ENCODE measurements at places on chromosomes 11 and 22.

- DNase-seq = no peak
Observed at GRCh38 chr22:35311551-35311999, 11.9 kb downstream of the TOM1 start.

GRCh38 chr11:71562120-71562519, 3.2 kb upstream of the KRTAP5-10 start:
- DNase-seq = no peak

DNA sequence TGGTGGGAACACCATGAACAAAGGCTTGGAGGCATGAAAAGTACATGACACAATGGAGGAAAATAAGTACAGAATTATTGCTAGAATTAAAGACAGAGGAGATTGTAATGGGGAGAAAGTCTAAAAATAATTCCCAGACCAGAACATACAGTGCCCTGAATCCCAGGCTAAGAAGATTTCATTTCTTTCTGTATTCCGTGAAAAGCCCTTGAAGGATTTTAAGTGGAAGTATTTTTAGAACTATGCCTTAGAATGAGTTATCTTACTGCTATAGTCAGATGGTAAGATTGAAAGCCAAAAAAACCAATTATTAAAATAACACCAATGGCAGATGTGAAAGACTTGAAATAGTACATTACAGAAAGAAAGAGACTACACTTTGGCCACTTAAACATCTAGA, 36.1 kb upstream of the SLC5A12 start:
- DNase-seq = no peak

DNA sequence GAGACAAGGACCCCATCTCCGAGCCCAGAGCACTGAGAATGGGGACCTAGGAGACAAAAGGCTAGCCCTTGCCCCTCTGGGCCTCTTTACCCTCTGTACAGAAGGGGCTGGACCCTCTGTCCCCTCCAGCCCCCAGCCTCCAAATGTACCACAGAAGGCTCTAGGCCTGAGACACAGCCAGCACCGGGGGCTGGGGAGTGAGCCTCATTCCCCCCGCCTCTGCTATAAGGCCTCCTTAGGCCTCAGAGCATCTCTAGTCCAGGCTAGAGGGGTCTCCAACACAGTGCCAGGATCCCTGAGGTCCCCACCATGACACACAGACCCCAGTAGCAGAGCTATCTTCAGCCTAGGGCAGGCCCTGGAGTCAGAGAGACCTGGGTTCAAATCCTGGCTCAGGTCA, 4.8 kb downstream of the SMTN start:
- DNase-seq = no peak

DNA sequence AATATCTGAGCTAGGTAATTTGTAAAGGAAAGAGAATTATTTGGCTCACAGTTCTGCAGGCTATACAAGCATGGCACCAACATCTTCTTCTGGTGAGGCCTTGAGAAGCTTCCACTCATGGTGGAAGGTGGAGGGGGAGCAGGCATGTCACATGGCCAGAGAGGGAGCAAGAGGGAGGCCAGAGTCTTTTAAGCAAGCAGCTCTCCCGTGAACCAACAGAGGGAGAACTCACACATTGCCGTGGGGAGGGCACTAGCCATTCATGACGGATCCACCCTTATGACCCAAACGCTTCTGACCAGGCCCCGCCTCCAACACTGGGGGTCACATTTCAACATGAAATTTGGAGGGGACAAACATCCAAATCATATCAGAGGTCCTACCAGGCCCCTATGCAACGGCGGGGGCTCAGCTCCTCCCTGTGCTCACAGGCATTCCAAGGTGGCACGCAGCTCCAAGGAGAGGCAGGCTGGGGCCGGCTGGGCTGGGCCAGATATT, 4.6 kb downstream of the C11orf96 start:
- DNase-seq = no peak

GRCh38 chr22:28927630-28928029, 44.3 kb downstream of the ZNRF3 start:
- no peak for DNase-seq

- no peak for DNase-seq
Observed at GRCh38 chr11:131299598-131300438, 70.6 kb upstream of the NTM start.

GRCh38 chr11:61601512-61601911, 20.6 kb upstream of the SYT7 start:
- no peak for DNase-seq

DNA sequence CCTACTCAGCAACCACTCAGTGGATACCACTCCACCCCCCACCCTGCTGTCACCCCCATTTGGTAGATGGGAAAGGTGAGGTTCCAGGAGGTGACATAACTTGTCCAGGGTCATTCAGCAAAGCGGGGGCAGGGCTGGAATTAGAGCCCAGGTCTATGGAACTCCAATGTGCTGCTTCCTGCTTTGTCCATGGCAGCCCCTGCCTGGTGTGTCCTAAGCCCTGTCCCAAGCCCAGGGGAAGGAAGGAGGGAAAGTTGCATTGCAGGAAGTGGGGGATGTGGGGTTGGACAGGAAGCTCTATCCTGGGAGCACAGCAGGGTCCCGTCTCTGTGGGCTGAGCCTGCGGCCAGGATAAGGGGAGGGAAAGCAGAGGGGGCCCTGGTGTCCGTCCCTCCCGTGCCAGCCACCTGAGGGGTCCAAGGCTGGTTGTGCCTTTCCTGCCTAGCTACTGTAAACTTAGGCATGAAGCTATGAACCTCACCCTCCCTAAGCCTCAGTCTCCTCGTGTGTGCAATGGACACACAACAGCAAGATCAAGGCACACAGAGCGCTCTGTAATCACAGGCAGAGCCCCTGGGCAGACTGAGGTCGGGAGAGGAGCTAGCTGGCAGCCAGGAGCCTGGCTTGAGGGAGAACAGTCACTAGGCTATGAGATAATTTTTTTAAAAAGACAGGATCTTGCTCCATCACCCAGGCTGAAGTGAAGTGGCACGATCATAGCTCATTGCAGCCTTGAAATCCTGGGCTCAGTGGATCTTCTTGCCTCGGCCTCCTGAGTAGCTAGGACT, 12.9 kb downstream of the GAL3ST1 start:
- no peak for DNase-seq

GRCh38 chr11:110059706-110060463, 33.3 kb upstream of the ZC3H12C start:
- no peak for DNase-seq

GRCh38 chr11:111107501-111107900, 138.0 kb upstream of the POU2AF2 start:
- DNase-seq = no peak

DNA sequence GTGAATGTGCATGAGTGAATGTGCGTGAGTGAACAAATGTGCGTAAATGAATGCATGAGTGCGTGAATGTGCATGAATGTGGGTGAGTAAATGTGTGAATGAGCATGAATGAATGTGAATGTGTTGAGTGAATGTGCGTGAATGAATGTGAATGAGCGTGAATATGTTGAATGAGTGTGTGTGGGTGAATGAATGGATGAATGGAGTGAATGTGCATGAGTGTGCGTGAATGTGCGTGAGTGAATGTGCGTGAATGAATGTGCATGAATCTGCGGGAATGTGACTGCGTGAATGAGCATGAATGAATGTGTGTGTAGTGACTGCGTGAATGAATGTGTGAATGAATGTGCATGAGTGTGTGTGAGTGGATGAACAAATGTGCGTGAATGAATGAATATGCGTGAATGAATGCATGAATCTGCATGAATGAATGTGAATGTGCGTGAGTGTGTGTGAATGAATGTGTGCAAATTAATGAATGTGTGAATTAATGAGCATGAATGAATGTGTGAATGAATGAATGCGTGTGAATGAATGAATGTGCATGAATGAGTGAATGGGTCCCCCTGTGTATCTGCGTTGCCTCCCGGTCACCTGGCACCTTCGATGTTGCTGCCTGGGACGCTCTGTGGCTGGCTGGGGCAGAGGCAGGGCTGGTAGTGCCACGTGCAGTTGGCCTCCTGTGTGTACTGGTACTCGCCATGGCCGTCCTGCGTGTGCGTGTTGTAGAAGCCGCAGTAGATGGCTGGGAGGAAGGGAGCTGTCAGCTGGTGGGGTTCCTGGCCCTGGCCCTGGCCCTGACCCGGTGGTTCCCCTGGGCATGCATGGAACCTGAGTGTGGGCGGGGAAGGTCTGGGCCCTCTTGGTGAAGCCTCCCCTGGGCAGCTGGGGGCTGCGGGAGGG, 13.4 kb downstream of the MUC6 start:
- DNase-seq = no peak

- no peak for DNase-seq
Observed at GRCh38 chr11:66951927-66952337, 6.3 kb downstream of the PC start.

- no peak for DNase-seq
Observed at GRCh38 chr11:18780329-18780728, 11.3 kb downstream of the PTPN5 start.

DNA sequence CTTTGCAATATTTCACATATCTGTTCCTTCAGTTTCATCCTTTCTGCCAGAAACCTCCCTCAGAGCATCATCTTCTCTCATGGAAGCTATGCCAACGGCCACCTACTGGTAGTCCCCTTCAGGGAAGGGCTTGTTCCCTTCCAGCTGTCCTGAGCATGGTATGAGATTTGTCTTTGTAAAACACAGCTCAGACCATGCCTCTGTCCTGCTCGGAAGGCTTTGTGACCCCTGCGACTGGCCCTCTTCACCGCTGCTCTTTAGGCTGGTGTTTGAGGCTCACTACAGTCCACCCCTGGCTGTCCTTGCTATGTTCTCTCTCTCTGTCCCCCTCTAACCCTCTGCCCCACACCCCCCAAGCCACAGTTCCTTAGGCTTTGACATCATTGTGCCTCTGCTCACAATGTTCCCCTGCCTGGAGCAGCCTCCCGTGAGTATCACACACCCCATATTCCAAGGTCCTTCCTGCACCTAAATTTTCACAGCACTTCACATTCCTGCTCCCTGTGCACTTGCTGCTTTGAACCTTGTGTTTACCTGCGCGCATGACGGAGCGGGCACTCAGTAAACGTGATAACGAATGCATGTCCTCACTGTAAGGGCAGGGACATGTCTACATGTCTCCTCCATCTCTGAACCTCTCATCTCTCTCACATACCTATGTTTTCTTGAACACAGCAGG, 24.0 kb upstream of the ACER3 start:
- no peak for DNase-seq

- DNase-seq = no peak
Observed at GRCh38 chr22:30038219-30038618, 42.0 kb upstream of the HORMAD2 start.

DNA sequence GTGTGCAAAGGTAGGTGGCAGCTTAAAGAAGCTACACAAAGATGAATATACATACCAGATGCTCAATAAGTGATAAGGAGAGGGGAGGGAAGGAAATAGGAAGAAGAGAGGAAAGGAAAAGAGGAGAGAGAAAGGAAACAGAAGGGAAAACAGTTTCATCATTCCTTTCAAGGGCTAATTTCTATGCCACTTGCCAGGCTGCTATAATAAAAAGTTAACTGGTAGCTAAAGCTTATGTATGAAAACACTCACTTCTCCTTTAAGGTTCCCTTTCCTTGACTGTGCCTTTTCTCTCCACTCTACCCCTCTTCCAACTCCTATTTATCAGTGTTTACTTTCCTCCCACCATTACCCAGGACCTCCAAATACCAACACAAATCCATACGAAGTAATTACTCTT, 347.9 kb downstream of the DLG2 start:
- no peak for DNase-seq

DNA sequence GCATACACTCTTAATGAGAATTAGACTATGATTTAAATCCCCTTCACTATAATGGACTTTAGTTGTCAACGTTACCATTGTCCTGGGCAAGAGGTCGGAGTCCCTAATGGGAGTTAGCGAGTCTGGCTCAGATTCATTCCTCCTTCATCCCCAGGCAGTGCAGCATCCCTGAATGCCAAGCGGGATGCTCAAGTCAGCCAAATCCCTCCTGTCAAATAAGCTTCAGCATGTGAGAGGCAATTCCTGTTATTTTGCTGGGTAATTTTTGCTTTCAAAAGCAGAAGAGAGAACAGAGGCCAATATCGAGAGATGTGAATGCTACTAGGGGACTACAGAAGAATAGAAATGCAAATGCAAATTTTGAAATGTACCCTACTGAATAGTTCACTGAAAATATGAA, 186.2 kb downstream of the OPCML start:
- DNase-seq = no peak

DNA sequence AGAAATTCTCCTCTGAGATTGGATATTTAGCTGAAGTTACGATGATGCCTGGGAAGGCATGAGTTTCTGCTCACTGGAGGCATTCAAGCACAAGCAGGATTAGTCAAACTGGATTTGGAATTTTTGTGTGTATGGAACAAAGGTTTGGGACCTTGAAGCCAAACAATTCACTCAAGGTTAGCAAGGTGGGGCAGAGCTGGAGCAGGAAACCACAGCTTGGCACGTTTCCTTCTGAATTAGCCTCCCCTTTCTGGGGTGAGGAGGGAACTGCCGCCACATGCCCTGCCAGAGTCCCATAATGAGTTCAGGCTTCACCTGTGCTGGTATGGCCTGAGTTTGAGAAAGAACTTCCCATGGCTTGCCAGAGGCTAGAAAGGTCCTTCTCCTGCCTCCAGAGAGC, 50.9 kb upstream of the RRAS2 start:
- DNase-seq = no peak

DNA sequence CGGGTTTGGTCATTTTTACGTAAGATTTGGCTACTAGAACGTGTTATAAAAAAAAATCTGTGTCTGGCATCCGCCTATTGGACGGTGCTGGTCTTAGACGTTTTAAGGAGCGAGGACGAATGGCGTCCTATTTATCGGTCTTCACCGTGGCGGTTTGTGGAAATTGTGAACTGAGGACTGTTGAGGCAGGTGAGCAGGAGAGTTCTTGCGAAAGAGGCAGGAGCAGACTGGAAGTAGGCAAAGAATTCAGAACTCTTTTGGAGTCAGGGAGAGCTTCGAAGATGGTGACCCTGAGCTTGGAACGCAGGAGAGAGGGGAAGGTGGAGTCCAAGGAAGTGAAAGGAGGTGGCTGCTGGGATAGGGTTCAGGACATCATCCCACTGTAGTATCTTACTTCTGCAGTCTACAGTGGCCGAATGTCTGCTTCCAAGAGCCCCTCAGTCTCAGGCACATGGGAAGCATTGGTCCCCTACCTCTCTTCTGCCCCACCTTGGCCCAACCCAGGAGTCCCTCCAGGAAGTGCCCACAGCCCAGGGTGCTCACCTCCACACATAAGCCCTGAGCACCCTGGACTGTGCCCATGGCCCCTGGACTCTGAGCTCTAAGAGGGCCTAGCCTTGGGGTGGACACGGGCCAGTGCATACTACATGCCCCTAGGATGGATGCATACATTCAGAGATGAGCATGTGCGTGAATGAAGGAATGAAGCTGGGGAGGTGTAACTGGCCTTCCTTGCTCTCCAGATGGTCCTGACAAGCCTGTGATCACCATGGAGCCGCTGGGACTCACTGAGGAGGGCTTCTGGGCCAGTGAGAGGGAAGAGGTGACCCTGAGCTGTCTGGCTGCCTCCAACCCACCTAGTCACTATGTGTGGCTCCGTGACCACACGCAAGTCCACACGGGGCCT, 3.7 kb downstream of the VSIG10L2 start:
- DNase-seq = no peak

- DNase-seq = no peak
Observed at GRCh38 chr11:47189100-47189834, 3.0 kb upstream of the PACSIN3 start.

- no peak for DNase-seq
Observed at GRCh38 chr11:12421386-12421785, 44.0 kb downstream of the PARVA start.

- DNase-seq = no peak
Observed at GRCh38 chr11:86202013-86202336, 42.6 kb upstream of the EED start.

All from cortex of kidney (tissue), 1 donor.